ENCODE measurements at places on chromosomes 4 and X.

DNA sequence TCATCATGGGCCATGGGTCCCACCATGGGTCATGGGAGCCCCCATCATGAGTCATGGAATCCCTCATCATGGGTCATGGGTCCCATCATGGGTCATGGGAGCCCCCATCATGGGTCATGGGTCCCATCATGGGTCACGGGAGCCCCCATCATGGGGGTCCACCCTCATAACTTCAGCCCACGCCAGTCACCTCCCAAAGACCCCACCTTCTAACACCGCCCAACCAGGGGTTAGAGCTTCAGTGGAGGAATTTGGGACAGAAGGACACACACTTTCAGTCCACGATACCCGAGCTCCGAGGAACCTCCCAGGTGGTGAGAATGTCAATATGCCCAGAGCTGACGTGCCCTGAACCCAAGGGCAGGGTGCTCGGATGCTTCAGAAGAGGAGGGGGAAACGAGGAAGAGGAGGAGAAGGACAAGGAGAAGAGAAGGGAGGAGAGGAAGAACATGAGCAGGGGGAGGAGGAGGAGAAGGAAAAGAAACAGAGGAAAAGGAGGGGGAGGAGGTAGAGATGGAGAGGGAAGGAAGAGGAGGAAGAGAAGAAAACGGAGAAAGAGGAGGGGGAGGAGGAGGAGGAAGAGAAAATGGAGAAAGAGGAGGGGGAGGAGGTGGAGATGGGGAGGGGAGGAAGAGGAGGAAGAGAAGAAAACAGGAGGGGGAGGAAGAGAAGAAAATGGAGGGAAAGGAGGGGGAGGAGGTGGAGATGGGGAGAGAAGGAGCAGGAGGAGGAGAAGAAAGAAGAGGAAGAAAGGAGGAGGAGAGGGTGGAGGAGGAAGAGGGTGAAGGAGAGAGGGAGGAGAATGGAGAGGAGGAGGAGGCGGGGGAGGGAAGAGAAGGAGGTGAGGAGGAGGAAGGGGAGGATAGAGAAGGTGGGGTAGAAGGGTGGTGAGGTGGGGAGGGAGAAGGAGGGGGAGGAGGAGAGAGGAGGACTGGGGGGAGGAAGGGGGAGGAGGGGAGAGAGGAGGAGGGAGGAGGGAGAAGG is 17.7 kb downstream of the IL3RA start:
- DNase-seq = no peak

GRCh38 chr4:1682860-1683259 is 1.3 kb downstream of the FAM53A start:
- no peak for DNase-seq

DNA sequence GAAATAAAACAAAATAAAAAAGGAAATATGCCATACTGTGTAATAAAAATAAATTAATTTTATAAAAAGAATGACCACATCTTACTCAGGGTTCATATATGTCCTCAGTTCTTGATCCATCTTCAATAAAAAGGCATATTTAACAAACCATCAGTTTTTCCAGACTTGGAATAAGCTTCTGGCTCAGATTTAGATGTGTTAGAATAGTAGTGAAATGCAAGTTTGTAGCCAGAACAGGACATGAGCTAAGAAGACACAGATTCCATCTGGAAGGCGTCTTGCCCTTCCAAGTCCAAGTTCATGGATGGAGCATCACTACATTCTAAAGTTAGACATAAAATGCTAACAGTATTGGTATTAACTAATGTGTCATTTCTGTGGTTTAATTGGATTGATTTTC is 10.3 kb upstream of the LSM6 start:
- DNase-seq = no peak

- DNase-seq = no peak
Measured at GRCh38 chr4:74006009-74006476, 7.6 kb upstream of the CXCL5 start.

DNA sequence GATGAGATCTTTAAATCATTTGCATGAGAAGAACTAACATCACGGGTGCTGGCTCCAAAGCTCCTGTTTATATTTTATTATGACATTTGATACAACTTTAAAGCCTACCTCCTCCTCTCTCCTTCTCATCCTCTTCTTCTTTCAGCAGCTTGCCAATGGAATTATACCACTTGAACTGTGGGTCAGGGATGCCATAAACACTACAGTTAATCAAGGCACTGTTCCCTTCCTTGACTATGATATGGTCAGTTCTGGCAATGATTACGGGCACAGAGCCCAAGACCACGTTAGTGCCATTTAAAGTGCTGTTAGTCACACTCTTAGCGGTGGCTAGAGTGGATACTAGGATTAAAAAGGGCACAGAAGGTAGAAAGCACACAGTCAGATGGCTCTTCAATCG is 20.7 kb downstream of the MFAP3L start:
- DNase-seq = no peak

- DNase-seq = no peak
Measured at GRCh38 chrX:112053169-112053568, 29.4 kb downstream of the TRPC5 start.

- no peak for DNase-seq
Measured at GRCh38 chrX:149819371-149819770, 37.6 kb downstream of the MAGEA9 start.

- no peak for DNase-seq
Measured at GRCh38 chrX:1427756-1428155, 25.0 kb downstream of the ASMTL start.

GRCh38 chr4:106096454-106096853 is 201.2 kb downstream of the NPNT start:
- DNase-seq = no peak

DNA sequence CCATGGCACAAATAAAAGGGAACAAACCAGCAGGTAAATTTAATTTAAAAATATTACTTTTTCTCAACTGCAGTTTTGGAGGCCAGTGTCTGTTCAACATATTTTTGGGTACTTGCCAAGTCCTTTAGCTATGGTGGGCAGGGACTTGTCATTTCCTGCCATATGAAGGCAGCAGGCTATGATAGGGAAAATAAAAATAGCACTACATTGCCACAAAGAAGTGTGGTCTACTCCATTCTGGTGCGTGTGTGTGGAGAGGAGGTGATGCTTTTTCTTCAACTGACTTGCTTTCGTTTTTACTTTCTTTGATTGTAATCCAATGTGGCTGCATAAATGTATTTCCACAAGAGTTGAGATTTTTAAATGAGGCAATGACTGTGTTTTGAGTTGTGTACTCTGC is 17.2 kb downstream of the GPR174 start:
- DNase-seq = no peak

All from stimulated activated CD8-positive, alpha-beta memory T cell treated with anti-CD3 and anti-CD28 coated beads, Interleukin-15, amount 100 ng/mL, for 24 hours (primary cell).